ENCODE measurements at places on chromosomes 11 and 22.

- no peak for DNase-seq
Observed at GRCh38 chr11:122593473-122594420, 61.8 kb upstream of the UBASH3B start.

- no peak for DNase-seq
Observed at GRCh38 chr11:10401696-10402392, 53.2 kb upstream of the AMPD3 start.

DNA sequence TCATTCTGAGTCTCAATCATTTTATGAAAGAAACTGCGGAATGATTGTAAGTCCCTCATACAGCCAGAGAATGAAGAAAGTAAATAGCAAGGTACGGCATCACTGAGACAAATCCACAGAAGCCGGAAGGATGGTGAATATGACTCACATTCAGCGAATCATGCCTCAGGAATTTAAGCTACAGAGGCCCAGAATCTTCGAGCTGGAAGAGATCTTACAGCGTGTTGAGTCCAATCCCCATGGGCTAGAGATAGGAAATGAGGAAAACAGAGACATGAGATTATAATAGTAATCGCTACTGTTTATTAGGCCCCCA lies 173.2 kb downstream of the KIF18A start:
- peak; percentile 54 for DNase-seq

GRCh38 chr11:73989156-73989555 lies 6.5 kb upstream of the UCP2 start:
- no peak for DNase-seq

DNA sequence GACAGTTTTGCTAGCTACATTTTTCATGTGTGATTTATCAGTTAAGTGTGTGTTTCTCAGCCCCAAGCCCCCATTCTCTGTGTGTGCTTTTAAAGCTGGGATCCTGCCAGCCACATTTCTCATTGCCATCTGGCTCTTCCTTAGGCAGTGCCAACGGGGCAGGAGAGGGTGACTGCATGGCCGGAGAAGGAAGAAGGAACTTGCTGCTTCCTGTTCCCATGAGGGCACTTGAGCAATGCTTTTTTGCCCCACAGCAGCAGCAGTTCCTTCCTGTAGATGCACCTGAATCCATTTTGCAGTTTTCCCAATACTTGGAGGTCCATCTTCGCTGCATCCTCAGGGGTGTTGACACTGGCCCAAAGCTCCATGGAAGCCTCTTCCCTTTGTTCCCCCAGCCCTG lies 37.5 kb downstream of the TNRC6B start:
- DNase-seq: no peak

DNA sequence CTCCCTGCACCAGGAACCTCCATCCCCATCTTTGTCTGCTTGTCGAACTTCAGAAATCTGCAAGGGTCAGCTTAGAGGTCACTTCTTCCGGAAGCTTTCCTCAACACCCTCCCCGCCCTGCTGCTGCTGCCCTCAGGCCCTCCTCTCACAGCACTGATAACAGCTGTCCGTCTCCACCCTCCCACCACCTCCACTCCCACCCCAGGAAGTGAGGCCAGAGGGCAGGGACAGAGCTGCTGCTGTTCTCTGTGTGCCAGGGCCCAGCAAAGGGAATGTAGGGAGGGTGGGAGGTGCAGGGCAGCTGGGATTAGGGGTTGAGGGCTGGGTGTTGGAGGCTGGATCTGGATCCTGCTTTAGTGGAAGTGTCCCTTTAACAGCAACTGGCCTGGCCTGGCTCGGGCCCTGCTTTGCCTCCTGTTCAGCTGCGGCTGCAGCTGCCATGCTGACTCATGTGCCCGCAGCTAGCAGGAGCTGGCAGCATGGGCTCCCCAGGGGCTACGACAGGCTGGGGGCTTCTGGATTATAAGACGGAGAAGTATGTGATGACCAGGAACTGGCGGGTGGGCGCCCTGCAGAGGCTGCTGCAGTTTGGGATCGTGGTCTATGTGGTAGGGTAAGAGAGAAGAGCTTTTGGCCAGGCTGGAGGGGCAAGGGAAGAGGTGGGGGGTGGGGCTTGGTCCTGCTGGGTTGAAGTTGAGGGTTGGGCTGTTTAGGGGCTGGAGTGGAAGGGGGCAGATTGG lies at the start of gene P2RX6:
TSS of gene P2RX6 (plus strand) at position 440 of the 740 bp plus-strand sequence. CDS start at position 450, 10 bp downstream.
- peak; percentile 26 for DNase-seq

- DNase-seq: no peak
Observed at GRCh38 chr11:64428693-64429092, 69.7 kb downstream of the RPS6KA4 start.

Data from H54 (cell line).